ENCODE measurements at places on chromosomes 3 and 15.

DNA sequence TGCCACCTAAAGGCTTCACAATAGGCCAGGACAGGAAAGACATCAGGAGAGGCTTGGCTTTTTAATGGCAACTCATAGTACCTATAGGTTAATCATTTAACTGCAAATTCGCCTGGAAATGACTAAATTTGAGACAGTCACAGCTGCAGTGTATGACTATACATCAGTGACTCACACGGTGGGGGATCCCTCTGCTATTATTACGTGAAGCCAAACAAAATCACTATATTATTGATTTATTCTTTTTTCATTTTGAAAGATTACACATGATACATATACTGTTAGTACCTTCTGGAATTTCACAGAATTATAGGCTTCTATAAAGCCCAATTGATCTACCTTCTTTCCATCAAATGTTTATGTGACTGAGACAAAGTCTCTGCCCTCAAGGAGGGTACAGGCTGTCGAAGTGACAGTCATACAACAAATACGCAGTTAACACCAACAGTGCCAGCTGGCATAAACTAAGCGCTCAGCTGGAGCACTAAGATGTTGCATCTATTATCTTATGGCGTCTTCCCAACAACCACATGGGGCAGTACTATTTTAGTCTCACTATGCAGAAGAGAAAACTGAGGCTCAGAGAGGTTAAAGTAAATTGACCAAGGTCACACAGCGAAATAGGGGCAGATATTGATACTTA lies 82.0 kb upstream of the LMOD3 start:
- DNase-seq = no peak

DNA sequence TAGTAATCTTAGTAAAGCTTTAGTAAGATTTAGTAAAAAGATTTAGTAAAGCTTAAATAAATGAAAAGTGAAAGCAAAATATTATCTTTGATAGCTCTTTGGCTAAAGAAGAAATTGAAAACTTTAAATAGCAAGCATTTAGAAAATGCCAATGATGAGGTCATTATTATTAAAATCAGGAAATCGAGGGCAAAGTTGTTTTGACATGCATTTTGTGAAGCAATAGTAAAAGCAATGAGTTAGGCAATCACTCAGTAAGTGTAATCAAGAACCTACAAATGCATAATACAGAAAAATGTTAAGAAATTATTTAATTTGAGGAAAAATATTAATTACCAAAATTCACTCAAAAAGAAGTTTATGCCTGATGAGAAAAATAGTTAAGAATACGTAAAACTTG lies 280.3 kb upstream of the MME start:
- no peak for DNase-seq

DNA sequence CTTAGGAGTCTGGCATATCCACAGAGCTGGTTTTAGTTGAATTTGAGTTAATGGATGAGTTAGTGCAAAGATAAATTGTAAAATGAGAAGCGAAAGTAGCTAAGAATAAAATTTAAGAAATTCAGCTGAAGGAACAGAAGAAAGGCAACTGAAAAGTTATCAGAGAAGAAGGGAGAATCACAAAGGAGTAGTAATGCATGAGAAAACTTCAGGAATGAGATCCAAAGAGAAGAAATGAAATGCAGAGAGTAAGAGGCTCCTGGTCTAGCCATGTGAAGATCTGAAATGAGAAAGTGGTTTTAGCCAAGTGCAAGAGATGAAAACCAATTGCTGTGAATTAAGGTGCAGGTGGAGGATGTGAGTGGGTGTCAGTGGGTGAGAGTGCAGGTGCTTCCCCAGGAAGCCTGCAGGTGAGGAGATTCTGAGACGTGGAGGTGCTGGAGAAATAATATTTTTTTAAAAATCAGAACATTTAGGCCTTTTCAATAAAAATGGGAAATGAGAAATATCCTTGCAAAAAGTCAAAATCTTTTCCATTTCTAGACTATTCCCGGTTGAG lies 18.5 kb downstream of the KBTBD8 start:
- no peak for DNase-seq

DNA sequence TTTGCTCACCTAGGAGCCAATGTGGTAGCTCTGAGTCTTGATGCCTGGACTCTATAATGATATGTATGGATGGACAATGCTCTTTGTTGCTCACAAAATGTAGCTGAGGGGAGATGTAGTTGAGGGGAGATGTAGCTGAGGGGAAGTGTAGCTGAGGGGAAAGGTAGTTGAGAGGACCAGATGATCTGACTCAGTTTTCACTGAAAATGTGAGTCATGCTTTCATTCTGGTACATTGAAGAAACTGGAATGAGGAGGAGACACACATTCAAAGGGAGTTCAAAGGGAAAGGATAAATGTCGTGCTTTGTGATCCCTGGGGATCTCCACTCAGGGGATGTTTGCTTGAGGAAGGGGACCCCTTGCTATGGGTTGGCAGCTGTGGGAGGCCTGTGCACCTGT lies 302.9 kb upstream of the TRIM42 start:
- DNase-seq = no peak

- no peak for DNase-seq
Measured at GRCh38 chr3:130341388-130341787, 4.1 kb upstream of the COL6A5 start.

- no peak for DNase-seq
Measured at GRCh38 chr3:129036222-129037092, 24.1 kb upstream of the GP9 start.

DNA sequence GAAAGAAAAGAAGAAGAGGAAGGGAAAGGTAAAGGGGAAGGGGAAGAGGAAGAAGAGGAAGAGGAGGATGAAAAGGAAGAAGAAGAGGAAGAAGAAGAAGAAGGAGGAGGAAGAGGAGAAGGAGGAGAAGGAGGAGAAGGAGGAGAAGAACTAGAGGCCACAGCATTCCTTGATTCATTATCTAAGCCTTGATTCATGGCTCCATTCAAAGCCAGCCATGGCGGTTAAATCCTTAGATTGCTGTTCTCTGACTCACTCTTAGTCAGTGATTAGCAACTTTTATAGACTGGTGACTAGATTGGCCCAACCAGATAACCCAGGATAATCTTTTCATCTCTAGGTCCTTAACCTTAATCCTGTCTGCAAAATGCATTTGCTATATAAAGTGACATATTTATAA lies 47.6 kb downstream of the OSTN start:
- no peak for DNase-seq

DNA sequence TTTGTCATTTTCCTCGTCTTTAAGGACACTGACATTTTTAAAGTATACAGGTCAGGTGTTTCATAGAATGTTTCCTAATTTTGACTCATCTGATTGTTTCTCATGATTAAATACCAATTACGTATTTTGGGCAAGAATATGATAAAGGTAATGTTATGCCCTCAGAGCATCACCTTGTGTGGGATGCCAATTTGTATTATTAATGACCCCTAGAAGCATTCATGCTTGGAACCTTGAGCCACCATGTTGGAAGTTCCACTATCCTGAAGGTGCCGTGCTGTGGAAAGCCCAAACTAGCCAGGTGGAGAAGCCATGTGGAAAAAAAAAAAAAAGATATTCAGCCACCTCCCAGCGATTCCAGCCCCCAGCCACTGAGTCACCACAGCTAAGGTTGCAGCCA lies 19.1 kb upstream of the B4GALT4 start:
- no peak for DNase-seq

GRCh38 chr15:58224068-58224467 lies 85.9 kb downstream of the AQP9 start:
- no peak for DNase-seq

DNA sequence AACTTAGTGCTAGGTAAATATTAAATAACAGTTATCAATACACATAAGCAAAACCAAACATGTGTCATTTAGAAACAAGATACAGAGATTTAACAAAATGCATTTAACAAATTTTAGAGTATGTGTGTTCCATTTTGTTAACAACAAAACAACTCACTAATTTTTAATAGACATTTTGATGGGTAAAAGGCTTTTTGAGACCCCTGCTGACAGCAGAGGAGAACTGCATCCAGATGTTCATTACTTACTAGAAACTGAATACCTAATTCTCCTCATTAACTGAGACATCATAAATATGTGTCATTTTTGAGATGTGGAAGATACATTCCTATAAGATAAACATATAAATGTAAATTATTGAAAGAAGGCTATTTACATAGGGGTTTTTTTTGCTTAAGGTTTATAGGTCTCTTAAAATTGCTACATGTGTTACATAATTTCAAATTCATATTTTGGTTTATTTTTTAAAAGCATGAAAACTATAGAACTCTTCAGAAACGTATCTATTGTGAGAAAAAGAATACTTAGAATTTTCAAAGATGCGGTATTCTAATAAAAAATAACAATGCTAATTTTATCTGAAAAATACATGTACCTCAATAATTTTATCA lies 1009.8 kb downstream of the TUSC7 start:
- DNase-seq = no peak

- DNase-seq = peak; percentile 13
Measured at GRCh38 chr3:194937882-194938321, 252.2 kb downstream of the FAM43A start.

DNA sequence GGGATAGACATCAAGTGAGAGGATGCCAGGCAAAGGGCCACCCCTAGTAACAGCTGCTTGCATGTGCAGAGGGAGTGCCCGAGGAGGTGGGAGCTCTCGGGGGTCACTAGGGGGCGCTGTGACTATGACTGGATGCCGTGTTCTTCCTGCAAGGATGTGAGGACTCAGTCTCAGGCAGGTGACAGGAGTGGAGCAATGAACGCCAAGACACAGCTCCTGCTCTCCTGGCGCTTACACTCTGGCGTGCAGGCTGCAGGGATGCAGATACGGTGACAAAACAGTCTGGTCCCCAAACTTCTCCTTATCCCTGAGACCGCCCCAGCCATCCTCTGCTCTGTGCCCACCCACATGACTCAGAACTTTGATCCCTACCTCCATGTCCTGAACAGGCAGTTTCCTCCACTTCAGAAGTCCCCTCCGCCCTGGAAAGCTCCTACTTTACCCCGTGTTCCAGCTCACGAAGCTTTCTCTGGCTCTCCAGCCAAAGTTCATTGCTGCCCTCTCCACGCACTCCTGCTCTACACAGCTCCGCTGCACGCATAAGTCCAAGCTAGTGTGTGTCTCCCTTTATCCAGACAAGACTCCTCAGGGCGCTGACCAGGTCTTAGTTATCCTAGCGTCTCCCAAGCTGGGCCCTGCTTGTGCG lies 14.7 kb downstream of the RHOV start:
- DNase-seq = peak; percentile 91

DNA sequence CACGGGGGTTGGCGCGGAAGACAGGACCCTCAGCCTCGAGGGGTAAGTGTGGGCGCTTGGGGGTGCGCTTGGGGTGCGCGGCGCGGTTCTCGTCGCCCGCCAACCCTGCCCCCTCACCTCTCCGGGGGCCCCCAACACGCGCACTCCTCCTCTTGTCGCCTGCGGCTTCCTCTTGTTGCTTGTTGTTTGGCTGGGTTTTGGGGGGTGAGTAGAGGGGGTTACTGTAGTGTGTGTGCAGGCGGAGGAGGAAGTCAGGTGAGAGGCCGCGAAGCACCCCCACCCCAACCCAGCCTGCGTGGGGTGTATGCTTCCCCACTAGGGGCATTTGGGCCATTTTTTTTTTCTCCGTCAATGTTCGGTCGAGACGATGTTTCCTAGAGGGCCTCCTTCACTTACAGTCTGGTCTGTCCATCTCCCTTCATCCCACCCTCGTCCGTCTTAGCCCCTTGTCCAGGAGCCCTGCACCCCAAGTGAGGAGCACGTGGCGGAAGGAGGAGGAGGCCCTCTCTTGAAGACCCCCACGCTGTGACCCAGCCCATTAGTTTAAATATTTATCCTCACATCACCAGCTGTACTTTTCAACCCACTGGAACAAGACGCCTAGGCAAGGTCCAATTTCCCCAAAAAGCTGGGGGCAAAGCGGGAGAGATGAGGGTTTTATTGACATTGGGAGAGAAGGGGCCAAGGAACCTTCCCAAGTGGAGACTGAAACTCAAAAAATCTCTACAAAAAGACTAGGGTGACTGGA lies 20.4 kb upstream of the SATB1 start:
- DNase-seq = peak; percentile 87

DNA sequence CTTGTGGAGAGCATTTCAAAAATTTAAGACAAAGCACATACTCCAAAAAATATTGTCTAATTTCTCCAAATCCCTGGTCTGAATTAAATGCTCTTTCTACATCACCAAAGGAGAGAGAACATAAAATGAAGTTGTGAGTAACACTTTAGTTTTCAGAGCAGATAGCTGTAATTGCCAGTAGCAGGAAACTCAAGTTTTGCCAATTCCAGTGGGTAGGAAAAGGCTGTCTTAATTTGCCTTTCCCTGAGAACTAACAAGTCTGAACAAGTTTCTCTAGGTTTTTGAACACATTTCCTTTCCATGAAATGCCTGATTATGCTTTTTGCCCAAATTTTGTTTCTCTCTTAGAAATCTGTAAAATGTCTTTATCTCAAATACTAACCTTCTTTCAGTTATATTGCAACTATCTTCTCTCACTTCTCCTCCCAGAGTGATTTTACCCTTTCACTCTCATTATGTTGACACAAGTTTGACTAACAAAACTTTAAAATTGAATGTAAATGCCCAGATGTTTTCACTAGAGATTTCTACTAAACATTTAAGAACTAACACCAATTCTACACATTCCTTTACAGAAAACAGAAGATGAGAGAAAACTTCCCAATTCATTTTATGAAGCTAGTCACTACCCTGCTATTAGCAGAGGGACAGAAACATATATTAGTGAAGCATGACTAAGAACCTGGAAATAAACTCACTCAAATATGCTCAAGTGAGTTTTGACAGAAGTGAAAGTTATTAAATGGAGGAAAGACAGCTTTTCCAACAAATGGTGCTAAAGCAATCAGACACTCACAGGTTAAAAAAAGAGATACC lies 38.4 kb downstream of the RFX7 start:
- no peak for DNase-seq

DNA sequence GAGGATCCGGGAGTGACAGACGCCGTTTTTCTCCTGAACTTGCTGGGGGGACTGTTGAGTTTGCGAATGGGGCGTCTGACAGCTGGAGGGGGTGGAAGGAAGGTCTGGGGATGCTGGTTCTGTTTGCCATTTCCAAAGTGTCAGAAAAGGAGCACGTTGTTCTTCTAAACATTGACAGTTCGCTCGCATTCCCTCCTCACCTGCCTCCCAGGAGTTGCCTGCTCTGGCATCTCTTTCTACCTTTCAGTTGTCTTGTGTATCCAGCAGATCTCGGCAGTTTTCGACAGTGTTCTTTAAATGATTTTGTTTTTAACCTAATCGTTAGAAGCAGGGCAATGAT lies 829 bp downstream of the SELENOT start:
- DNase-seq = no peak

DNA sequence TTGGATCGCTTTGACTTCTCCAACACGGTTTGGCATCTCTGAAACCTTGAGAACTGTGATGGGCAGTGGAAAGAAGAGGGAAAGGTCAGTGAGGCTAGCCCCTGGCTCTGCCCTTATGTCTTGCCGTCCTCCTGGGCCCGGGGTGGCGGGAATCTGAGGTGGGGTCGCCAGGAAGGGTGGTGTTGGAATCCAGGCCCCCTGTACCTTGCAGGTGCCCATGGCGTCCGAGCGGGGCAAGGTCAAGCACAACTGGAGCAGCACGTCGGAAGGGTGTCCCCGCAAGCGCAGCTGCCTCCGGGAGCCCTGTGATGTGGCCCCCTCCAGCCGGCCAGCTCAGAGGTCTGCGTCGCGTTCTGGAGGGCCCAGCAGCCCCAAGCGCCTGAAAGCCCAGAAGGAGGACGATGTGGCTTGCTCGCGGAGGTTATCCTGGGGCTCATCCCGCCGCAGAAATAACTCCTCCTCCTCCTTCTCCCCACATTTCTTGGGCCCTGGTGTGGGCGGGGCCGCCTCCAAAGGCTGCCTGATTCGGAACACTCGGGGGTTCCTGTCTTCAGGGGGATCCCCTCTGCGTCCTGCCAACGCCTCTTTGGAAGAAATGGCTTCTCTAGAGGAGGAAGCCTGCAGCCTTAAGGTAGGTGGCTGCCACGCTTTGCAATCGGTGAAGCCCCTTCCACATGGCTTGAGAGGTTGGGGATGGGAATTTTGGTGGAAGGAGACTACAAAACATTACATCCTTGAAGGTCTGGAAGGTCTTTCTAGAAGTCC lies 907 bp downstream of the TATDN2 start:
- peak; percentile 83 for DNase-seq

All from activated CD8-positive, alpha-beta memory T cell treated with anti-CD3 and anti-CD28 coated beads for 24 hours (primary cell).